ENCODE measurements at places on chromosomes 7 and 10. TPM values are rescaled to one million over a fixed set of nuclear protein-coding genes. Genes with fewer than 3 reads are reported as not detected.

GRCh38 chr10:63346015-63346441 lies 119.7 kb downstream of the JMJD1C start:
- DNase-seq = no peak

DNA sequence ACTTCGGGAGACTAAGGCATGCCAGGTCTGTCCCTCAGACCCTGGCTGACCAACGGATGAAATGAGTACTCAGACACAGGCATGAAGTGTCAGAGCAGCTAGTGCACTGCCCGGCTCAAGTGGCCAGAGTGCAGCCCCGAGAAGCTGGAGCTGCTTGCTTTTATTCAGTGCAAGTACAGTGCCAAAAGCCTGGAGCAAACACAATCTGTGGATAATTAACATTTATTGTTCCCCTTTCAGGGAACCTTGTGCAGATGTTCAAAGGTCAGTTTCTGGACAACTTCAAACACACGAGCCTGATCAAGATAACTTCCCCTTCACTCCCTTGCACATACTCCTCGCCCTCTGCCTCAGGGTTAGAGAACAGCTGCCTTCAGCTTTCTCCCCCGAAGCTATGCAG lies 7.9 kb upstream of the ATE1 start:
- DNase-seq = no peak

DNA sequence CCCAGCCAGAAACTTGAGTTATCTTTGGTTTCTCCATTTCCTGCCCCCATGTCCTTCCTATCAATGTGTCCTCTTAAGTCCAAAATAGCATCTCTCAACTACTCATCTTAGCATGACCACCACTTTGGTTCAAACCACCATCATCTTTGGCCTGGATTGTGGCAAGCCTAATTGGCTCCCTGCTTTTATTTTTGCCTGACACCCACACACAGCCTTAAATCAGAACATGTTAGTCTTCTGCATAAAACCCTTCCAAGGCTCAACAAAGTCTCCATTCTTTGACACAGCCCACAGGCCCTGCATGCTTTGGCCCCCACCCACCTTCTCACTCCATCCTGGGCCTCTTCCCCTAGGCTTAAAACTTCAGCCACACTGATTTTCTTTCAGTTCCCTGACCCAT lies 2.0 kb upstream of the TSPAN14 start:
- DNase-seq = no peak

Gene SLC18A3
- total RNA-seq = not detected

- DNase-seq = no peak
Observed at GRCh38 chr7:50339990-50340500, 35.5 kb downstream of the IKZF1 start.

Gene NPY4R2
- total RNA-seq = not detected

Gene NIPSNAP2
- total RNA-seq = 251 TPM

Gene CUZD1
- 0.35 TPM for total RNA-seq

- no peak for DNase-seq
Observed at GRCh38 chr7:148412691-148413090, 177.9 kb upstream of the C7orf33 start.

- no peak for DNase-seq
Observed at GRCh38 chr7:37193087-37193774, 255.4 kb downstream of the ELMO1 start.

Gene CDK6
- total RNA-seq = 12.4 TPM

Gene CNNM1
- total RNA-seq = 0.22 TPM

GRCh38 chr7:151725844-151726651 lies 150.9 kb downstream of the PRKAG2 start:
- no peak for DNase-seq

Gene NEURL1
- 0.54 TPM for total RNA-seq

DNA sequence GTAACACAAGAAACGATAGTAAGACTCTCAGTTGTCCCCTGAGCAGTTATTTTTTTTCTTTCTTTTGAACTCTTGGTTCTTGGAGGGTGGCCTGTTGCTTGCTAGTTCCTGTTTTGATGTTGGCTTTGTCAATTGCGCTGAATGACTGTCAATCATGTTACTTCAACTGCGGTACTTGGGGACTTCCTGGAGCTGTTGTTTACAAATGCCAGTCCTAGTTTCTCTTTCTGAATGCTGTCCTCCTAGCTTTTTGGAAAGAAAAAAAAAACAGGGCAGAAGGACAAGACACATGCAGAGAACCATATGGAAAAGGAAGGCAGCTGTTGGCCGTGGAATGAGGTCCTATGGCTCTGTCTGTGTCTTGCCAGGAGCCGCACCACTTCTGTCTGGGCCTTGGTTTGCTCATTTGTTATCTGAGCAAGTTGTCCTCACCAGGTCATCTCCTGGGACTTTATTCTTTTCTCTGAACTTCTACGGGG lies 7.0 kb upstream of the PDCD4 start:
- DNase-seq = no peak

DNA sequence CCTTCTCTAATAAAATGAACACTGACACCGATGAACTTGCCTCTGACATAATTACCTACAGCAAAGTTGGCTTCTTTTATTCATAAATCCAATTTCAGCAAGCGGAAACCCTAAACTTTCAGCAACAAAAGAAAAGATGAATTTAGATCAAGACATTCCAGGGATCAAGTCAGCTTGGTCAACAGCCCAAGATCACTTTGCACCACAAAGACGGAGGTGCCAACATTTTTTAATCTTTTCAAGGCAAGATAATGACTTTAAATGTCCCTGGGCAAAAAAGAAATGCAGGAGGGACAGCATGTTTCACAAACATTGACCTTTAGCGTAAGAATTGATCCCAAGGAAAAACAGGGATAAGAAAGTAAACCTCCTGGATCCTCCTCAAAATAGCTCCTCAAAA lies 636.9 kb downstream of the PARD3 start:
- DNase-seq = no peak

Gene GATA3
- 1.2 TPM for total RNA-seq

- DNase-seq = peak; percentile 61
Observed at GRCh38 chr10:117570880-117571279, 28.3 kb downstream of the EMX2 start.

DNA sequence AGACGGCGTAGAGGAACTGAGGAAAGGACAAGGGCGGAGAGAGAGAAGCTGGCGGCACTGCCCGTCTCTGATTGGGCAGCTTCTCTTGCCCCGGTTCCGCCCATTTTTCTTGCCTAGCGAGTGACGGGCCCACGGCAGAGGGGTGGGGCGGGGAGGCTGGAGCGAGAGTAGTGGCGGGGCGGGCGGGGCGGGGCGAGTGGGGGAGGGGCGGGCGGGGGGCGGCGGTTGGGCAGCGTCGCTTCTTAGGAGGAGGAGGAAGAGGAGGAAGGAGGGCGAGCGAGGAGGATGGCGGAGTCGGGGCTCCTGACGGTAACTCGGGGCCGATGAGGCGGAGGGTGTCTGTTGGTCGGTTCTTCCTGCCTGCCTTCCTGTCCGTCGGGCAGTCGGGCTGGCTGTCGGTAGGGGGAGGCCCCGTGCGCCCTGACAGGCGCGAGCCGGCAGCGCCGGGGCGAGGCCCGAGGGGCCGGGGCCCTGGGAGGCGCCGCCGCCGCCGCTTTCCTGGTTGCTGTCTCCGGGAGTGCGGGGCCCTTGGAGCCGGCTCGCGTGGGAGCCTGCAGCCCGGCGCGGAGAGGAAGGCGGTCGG lies at the start of gene SHOC2:
Gene SHOC2, plus strand, starts transcription at position 256 of the 583 bp plus-strand sequence. CDS start 44,755 bp downstream, outside the sequence.
- DNase-seq = peak; percentile 99

DNA sequence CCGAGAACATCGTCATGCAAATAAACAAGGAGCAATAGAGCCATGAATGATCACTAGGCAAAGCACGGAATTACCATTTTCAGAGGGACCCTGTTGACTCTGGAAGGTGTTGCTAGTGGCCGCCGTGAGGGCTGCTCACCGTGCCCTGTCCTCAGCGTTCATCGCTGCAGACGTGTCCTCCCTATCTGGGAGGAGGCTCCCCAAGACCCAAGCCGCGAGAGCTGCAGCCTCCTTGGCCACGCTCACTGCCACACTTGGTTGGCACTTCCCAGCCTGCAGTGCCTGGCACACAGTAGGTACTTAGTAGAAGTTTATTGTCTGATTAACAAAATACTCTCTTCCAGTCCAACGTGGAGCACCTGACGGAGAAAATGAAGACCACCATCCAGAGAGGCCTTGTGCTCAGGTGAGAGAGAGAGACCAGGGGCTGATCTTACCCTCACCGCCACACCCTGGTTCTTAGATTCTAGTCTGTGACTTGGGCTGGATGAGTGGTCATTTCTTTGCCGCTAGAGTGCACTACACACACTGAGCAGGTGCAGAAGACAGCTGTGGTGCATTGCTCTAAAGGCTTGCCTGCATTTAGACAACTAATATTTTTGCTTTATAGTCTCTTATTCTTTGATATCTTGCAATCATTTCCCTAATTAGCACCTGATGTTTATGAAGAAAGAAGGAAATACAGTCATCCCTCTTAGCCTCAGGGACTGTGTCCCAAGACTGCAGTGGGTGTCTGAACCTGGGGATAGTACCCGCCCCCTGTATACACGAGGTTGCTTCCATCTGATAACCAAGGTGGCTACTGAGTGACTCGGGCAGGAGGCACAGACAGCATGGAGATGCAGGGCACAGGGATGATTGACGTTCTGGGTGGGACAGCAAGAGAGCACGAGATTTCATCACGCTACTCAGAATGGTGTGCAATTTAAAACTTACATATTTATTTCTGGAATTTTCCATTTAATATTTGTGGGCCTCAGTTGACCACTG lies 40.3 kb downstream of the PITRM1 start:
- DNase-seq = no peak

Gene CHCHD3
- total RNA-seq = 138 TPM

Gene SMARCD3
- 112 TPM for total RNA-seq

Gene SMKR1
- not detected for total RNA-seq

GRCh38 chr10:116720241-116720643 lies 22.1 kb downstream of the HSPA12A start:
- no peak for DNase-seq

DNA sequence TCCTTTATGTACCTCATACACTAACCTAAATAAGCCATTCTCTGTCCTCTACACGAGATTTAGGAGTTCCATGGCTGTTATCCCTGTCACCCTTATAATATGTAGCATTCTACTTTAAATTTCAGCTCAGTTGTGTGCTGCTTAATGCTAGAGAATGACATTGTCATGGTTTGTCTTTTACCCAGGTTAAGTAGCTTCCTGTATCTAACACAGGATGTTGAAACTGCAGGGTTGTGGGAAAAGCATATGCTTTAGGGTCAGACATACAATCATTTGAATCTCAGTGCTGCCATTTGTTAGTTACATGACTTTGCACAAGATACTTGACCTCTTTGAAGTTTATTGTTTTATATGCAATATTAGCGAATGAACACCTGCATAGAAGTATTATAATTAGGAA lies 235.1 kb upstream of the CACNA2D1 start:
- no peak for DNase-seq

- no peak for DNase-seq
Observed at GRCh38 chr7:134632937-134633540, 13.6 kb upstream of the BPGM start.

- no peak for DNase-seq
Observed at GRCh38 chr10:16606421-16606820, 84.7 kb upstream of the C1QL3 start.

- DNase-seq = no peak
Observed at GRCh38 chr7:2299870-2300512, 14.2 kb downstream of the SNX8 start.

GRCh38 chr10:80530816-80531215 lies 6.9 kb upstream of the SH2D4B start:
- no peak for DNase-seq

Gene STEAP2
- 15.9 TPM for total RNA-seq

DNA sequence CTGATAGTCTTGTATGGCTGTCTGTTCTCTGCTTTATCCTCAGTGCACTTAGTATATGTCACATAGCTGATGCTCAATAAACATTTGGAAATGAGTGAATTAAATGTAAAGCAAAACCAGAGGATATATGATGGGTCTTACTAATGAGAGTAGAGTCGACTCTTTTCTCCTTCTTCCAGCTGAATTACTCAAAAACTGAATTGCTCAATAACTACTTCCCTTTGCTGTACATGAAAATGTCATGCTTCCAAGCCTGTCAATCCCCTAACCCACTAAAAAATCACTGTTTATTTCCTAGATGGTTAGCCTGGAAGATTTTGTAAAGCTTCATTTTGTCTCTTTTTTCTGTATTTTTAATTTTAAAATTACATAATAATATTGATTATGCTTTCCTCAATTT lies 88.0 kb downstream of the OR13A1 start:
- DNase-seq = no peak

Gene RASSF4
- 47.5 TPM for total RNA-seq

DNA sequence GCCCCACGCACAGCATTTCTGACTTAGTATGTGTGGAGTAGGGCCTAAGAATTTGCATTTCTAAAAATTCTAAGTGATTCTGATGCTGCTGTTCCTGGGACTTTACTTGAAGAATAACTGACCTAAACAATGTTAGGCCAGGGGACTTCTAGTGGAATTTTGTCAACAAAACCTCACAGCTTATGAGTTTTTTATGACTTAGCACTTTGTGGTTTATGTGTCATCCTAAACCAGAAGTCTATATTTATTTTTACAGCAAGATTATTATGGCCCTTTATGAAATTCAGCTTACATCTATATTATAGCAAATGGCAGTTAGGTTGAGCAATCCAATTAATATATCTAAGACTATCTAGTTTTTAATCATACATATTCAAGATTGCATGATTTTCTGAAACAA lies 24.6 kb upstream of the BET1 start:
- DNase-seq = no peak

Gene CTTNBP2
- 2.2 TPM for total RNA-seq

- no peak for DNase-seq
Observed at GRCh38 chr10:101451261-101451660, 97.3 kb downstream of the BTRC start.

Gene SMNDC1
- 25.8 TPM for total RNA-seq

- no peak for DNase-seq
Observed at GRCh38 chr10:129586898-129587443, 119.9 kb downstream of the MGMT start.

Gene ANKRD22
- 0.13 TPM for total RNA-seq

DNA sequence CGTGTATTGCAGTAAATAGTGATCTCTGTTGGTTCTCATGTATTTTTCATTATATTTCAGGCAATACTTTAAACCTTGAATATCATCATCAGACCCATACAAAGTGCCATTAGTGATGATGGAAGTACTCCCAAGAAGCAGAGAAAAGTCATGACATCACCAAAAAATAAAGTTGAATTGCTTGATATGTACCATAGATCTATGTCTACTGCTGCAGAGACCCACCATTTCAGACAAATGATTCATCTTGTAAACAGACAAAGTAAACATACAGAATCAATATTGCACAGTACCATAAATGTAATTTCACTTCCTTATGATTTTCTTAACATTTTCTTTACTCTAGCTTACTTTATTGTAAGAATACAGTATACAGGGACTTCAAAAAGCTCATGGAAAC lies 347.8 kb downstream of the IPMK start:
- no peak for DNase-seq

GRCh38 chr7:39535064-39535463 lies 31.1 kb upstream of the YAE1 start:
- DNase-seq = no peak

- no peak for DNase-seq
Observed at GRCh38 chr7:48627164-48627563, 297.2 kb upstream of the CDC14C start.

DNA sequence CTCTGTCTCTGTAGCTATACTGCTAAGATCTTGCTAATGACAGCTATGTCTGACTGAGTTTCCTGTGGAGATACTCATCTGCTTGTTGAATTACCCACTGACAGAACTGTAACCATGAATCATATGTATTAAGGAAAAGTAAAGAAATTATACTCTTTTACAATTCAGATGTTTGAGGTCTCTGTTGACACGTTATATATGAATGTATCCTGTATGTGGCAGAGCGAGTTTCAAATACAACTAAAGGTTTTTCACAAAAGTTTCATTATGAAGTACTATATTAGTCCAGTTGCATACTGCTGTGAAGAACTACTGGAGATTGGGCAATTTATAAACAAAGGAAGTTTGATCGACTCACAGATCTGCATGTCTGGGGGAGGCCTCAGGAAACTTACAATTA lies 232.5 kb downstream of the CDK14 start:
- DNase-seq = no peak

Gene PNLIPRP1
- not detected for total RNA-seq

Gene FKBP6
- total RNA-seq = not detected

Measured in cardiac septum (tissue), 1 donor.